Muscle of arm (tissue), 14 donors: ENCODE measurements at places on chromosomes 2 and 18.

GRCh38 chr2:207067473-207067872, 98.3 kb downstream of the KLF7 start:
- no peak for DNase-seq

DNA sequence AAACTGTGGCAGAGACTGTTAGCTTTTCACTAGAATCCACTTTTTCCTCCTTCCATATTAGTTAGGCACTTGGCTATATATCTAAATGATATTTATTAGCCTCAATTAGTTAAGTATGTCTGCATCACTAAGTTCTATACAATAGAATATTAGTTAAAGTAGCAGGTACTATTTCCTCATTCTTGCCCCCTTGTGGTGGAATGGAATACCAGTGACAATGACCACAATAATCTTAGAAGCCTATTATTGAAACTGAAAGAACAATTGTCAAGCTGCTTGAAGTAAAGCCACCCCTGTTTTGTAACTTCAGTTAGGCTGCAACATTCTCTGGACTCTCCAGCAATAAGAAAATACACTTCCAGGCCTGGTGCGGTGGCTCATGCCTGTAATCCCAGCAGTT, 476.3 kb upstream of the VWC2L start:
- DNase-seq: no peak

GRCh38 chr2:148039783-148040182, 18.9 kb downstream of the MBD5 start:
- DNase-seq: no peak

- DNase-seq: no peak
Measured at GRCh38 chr18:44048846-44049245, 631.8 kb upstream of the SETBP1 start.

DNA sequence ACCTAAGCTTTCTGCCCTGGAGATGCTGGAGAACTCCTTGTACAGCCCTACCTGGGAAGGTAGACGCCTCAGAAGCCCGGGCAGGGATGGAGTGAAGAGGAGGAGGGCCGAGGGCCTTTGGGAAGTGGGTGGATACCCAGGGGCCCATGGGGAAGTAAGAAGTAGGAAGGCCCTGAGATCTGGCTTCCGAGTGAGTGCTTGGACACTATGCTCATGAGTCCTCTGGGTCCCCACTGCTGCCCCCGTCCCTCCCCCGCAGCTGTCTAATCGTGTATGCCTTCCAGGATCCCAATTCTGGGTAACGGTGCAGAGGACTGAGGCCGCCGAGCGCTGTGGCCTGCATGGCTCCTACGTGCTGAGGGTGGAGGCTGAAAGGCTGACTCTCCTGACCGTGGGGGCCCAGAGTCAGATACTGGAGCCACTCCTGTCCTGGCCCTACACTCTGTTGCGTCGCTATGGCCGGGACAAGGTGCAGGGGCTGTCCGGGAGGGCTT, 1.1 kb downstream of the DOK1 start:
- DNase-seq: no peak

DNA sequence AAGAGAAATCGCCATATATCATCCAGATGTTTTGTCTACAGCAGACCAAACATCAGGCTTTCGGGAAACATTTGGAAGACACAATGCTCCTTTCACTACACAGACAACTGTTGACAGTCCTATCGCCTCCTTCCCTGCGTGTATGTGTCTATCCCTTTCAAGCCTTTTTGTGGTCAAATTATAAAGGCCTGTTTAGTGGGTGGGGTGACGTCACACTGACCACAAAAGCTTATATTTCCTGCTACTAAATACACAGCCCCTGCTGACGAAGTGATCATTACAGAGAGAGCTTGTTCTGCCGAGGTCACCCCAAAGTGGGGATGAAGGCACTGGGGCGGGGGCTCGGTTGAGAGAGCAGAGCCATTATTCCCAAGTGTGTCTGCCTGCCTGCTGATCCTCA, 302.7 kb upstream of the TNP1 start:
- no peak for DNase-seq

GRCh38 chr2:59936048-59936447, 617.4 kb downstream of the BCL11A start:
- no peak for DNase-seq

GRCh38 chr2:215929602-215930335, 83.6 kb downstream of the MREG start:
- DNase-seq: no peak

DNA sequence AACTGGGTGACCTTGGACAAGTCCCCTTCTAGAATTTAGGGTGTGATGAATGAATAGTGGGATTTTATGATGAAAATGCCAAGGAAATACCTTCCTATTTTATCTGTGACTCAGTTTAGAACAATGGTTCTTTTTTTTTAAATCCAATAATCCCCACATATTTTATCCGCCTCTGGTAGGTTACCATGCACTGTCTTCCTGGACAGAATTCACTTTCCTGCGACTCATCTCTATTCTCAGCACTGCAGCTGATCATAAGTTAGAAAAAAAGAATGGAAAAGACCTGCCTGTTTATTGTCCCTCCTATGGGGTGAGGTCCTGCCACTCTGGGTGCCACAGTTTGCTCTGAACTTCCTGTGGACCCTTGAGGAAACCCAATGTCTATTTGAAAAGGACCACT, 73.1 kb downstream of the IRS1 start:
- no peak for DNase-seq

DNA sequence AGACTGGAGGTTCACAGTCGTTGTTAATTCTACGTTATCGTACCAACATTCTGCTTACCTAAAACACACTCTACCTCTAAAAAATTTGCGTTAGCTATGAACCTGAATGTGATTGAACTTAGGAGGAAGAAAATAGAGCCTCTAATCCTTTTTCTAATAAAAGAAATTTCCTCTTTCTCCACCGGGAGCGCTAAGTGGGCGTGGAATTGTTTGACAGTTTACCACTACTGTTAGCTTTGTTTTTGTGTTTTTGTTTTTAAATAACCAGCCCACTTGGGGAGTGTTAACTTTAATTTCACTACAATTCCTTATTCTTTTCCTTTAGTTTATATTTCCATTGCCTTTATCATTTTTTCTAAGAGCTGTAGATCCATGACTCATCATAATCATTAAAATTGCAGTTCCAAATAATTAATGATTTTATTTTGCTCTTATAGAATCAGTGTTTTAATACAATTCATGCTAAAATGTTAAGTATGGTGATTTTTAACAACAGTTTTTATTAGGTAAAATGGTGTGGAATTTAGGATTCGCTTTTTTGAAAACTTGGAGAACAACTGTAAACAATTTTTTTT, 55.0 kb upstream of the ITM2C start:
- DNase-seq: no peak

- peak; percentile 51 for DNase-seq
Measured at GRCh38 chr2:229445019-229445418, 173.9 kb upstream of the PID1 start.

DNA sequence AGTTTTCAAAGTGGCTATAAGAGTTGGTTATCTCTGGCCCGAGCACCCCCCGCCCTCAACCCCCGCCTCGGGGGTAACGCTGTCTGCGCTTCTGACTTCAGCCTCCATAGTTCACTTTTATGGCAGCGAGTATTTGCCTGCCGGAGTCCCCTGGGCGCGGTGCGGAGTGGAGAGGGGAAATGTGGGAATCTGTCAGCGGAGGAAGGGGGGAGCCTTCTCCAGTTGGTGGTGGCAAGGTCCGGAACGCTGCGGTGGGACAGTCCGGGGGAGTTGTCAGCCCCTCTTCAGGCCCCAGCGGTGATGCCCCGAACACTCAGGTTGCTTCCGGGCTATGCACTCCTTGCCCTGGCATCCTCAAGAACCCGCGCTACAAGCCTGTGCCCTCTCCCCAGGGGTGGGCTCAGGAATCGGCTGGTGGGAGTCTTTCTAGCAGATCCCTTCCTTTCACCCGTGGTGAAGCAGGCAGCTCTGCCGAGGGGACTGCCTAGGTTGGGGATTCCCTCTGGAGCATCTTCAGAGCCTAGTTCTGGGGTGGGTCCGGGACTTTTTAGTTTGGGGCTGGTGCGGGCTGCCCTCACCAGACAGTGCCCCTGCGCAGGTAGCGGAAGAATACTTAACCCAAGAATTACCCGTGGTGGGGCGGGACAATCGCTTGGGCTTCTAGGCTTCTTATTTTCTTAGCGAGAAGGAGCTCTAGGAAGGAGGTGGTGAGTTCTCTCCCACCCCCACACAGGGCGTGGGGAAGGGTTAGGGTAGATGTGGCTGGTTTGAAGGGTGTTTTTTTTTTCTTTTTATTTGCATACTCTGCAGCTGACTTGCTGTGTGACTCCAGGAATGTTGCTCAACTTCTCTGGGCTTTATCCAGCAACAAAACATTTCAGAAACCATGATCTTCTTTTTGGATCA, 1.6 kb downstream of the ATOH8 start:
- DNase-seq: no peak

- no peak for DNase-seq
Measured at GRCh38 chr2:21372654-21373053, 248.9 kb downstream of the TDRD15 start.

- DNase-seq: no peak
Measured at GRCh38 chr18:11660691-11661090, 28.4 kb upstream of the GNAL start.

DNA sequence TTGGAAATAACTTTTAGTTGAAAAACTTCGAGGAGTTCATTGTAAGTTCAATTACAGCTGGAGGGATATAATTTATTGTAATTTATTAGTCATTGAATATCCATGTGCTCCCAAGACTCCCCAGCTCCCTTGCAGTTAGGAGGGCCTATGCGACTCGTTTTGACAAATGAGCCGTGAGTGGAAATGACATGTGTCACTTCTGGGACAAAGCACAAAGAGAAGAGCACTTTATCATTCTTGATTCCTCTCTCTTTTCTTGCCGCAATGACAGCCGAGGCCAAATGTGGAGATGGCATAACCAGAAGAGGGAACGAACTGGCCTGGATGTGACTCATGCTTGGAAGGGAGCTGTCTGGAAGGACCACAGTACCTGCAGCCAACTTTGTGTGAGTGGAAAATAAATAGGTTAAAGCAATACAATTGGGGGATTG, 44.2 kb upstream of the ITSN2 start:
- DNase-seq: peak; percentile 71

DNA sequence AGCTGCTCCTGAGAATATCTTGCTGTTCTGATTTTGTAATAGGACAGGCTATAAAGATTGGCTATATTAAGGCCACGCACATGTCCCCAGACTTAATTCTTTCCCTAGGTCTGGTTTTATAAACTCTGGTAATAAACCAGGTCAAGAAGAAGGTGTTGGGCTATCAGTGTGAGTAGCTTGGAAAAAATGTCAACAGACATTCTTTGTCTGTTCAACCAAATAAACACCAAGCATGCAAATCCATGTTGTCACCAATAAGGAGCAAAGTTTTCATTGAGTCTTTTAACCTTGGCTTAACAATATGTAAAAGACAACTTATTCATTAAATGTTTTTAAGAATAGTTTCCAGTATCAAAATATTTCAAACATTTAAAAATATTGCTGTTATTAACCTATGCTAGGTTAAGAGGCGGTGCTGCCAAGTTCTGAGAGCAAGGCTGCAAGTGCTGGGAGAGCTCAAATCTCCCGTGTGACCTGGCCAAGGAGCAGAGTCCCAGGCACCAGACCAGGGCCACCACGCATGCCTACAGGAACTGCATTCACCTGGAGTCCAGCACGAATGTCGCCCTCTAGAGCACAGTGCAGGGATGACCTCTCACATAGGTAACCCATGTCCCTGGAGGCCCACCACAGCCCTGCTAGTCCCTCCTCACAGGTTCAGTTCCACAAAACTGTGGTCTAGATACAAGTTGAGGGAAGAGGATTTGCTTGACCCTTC, 120.5 kb upstream of the POU3F3 start:
- DNase-seq: no peak

- DNase-seq: peak; percentile 33
Measured at GRCh38 chr2:58739033-58739432, 497.9 kb upstream of the FANCL start.

DNA sequence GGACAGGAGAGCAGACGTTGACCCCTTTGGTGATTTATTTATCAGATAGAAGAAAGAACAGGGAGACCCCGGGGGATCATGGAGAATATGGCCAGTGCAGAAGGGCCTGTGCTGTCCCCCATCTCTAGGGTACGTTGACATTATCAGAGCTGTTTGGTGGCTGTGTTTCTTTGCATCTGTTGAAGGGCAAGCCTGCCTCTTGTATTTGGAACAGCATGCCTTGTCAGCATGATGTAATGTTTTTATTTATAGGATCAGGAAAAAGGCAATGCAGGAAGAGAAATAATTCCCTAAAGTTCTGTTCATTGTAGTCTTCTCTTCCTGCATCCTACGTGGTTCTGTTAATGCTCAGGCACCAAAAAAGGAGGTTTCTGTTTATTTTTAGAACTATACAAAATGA, 49.8 kb upstream of the CABYR start:
- no peak for DNase-seq

GRCh38 chr18:59454909-59455727, 96.1 kb upstream of the LMAN1 start:
- DNase-seq: no peak

DNA sequence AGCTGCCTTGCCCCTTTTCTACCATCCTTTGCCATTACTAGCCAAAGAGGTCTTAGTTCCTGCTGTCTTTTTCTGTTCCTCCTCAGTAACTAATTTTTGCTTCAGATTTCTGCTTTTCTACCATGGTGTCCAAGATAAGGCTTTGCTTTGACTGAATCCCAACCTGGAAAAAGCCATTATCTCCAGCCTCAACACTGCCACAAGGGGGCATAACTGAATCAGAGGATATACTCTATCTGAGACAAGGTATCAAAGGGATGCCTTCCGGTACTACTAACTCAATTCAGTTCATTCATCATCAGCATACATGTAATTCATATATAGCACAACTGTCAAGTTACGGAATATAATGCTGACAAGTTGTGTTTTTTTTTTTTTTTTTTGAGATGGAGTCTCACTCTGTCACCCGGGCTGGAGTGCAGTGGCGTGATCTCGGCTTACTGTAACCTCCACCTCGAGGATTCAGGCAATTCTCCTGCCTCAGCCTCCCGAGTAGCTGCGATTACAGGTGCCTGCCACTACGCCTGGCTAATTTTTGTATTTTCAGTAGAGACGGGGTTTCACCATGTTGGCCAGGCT, 11.4 kb downstream of the OSGEPL1 start:
- DNase-seq: peak; percentile 6

DNA sequence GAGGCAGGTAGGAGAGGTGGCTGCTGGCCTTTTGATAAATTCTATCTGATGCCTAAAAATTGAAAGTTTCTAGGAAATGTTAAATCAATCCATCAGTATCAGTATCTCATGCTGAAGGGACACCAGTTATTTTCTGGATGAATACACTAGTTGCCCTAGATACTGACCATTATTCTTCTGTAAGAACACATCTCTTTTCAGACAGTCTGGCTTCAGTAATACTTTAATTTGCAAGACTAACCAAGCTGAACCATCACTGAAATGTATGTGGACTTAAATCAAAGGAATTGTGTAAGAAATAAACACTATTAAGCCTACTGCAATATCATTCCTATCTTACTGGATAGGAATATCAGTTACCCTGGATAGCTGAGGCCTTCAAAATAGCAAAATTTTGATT, 1546.3 kb downstream of the LRP1B start:
- no peak for DNase-seq
